ENCODE measurements at places on chromosomes 3 and 15. TPM values are rescaled to one million over a fixed set of nuclear protein-coding genes. Genes with fewer than 3 reads are reported as not detected.

DNA sequence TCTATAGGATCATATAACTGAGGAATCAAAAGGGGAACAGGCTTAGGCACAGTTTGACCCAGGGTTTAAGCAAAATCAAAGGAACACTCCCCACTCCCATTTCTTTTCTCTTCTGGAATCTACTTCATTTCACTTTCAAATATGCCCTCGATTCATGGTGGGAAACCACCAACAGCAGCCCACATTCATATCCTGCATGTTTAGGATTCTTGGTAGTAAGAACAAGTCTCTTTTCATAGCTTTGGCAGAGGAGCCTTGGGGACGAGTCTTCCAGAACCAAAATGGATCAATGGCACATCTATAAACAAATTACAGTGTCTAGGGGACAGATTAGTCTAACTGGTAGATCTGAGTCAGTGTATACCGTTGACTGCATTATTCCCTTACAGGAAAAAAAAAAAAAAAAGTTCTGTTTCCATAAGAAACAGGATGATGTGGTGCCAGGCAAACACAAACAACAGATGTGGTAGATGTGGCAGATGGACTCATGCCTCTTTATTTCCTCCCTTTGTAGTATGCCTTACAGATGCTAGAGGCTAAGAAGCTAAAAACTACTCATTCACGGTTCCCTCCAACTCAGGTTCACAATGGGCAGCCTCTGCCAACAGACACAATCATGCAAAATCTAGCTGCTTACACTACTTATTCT is 578.3 kb upstream of the ADAMTS9 start:
- DNase-seq, result no peak

DNA sequence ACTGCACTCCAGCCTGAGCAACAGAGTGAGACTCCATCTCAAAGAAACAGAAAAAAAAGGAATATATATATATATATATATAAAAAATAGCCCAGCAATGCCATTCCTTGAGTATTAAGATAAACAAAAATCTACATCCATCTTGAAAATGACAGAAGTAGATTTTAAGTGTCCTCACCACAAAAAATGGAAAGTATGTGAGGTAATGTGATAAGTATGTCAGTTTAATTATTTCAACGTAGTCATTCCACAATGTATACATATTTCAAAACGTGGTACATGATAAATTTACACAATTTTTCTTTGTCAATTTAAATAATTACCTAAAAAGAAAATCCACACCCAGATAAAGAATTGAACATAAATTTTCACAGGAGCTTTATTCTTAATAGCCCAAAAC is 54.9 kb downstream of the HCN4 start:
- no peak for DNase-seq

DNA sequence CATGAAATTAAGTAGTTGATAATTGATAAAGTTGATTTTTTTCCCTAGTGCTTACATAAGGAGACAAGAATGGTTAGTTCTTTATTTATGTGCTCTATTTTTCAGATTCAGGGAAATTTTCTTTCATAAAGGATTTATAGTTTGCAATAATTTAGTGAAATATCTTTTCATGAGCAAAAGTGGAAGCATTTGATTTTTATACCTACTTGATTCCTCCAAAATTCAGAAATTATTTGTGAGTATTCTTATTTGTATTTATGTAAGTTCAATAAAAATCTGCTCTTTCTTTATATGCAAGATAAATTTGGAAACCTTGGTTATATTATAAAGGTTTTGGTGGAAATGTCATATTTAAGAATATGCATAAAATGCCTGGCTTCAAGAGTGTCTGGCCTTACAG is 14.7 kb upstream of the SLCO2A1 start:
- no peak for DNase-seq

DNA sequence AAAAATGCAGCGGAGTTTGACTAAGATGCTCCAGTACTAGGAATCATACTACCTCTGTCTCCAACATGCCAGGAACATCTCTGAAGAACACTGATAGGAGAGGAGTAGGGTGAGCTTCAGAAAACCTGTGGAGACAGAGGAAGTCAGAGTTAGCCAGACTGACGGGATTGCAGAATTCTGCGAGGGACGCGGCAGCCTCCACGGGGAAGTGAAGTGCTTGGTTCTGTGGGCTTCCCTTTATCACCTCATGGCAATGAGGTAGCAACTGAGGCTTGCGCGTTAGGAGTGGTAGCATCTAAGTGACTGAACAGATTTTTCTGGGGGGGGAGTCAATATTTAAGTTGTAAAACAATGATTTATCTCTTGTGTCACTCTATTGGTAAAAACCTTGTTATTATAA is 226.3 kb downstream of the MCTP2 start:
- DNase-seq, result no peak

DNA sequence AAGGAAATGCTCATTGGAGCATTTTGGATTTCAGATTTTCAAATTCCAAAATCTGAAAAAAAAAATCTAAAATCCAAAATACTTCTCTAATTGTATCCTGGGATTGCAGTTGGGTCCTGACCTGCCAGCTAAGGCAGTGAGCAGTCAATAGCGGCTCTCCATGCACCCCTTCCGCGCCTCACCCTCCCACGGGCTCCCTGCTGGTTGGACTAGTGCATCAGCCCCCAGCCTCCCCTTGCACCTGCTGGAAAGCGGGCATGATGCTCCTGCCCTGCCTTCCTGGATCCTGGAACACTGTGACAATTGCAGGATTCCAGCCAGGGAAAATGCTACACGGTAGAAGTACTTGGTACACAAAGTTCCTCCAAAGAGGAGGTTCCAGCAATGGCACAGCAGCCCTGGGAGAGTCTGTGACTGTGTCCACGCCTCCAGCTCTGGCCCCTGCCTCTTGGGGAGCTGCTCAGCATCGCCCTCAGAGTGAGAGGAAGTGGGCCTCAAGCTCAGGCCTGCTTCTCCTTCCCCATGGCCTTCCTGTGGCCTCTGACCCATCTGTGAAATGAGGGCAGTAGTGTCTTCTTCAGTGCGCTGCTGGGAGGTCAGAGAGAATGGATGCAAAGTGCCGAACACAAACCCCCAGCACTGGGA is 39.5 kb upstream of the CHRNB4 start:
- no peak for DNase-seq

DNA sequence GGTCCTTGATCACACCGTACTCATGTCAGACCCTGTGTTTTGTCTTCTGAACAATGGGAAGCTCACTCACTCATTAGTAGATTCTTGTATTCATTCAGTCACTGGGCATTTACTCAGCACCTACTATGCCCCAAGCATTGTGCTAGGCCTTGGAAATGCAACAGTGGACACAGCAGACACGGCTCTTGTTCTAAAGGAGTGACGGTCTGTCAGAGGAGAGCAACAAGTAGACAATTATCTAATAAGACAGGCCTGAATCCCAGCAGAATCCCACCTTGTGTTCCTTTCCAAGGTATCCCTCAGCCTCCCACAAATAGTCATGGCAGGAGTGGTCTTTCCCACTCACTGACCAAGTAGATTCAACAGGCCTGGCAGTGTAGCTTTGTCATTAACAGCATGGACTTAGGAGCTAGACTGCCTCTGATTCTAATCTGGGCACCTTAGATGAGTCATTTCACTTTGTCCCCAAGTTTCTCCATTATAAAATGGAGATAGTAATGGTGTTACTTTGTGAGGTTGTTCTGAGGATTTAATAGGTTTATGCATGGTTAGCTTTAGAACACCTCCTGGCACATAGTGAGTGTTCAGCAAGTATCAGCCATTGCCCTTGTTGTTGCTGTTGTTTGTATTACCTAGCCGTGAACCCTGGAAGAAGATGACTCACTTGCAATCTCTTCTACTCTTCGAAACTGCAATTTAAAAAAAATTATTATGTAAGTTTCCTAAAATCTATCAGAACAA is 69.1 kb downstream of the SSUH2 start:
- DNase-seq, result no peak

DNA sequence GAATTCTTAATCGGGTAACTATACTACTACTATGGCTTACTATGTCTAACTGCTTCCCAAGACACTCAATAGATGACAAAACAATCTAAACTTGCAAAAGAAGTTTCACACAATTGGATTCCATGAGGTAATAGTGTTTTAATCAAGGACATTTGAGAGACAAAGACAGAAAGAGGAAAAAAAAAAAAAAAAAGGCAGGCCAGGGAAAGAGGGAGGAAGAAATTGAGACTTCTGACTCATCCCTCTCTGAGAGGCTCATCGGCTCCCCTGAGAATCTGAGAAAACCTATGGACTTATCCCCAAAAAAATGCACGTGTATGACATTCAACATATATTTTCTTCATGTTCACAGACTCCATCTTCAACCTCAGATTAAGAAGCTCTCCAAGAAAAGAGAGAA is 61.0 kb downstream of the SCAPER start:
- no peak for DNase-seq

DNA sequence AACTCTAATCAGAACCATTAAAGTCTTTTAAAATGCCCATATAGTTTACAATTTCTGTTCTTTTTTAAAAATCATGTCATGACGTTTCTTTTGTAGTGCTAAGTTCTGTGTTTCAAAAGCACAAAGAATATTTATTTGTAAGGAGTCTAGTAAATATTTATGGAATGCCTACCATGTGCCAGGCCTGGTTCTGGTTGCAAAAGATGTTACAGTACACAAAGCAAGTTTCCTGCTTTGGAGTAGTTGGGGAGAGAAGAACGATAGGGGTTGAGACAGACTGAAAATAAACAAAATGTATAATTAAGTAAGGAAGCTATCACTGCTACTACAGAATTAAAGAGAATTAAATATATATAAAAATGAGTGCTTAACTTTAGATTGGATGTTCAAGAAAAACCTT is 86.8 kb upstream of the CMSS1 start:
- no peak for DNase-seq

- no peak for DNase-seq
These were observed 22.6 kb upstream of the NEK10 start for GRCh38 chr3:27391796-27392195.

RASGRP1 gene
- polyA plus RNA-seq, result 0.70 TPM

CHRNA5 gene
- polyA plus RNA-seq, result 29.8 TPM

CCR5 gene
- polyA plus RNA-seq, result not detected

KLHL25 gene
- 4.6 TPM for polyA plus RNA-seq

PRRT3 gene
- polyA plus RNA-seq, result 1.1 TPM

Data from A549 (cell line).